ENCODE measurements at places on chromosomes 4 and X. TPM values are rescaled to one million over a fixed set of nuclear protein-coding genes. Genes with fewer than 3 reads are reported as not detected.

The F8A3 gene
- total RNA-seq = 0.93 TPM

The TSPAN7 gene
- 2.9 TPM for total RNA-seq

The CPLX1 gene
- total RNA-seq = 0.62 TPM

The GPM6B gene
- total RNA-seq = not detected

The CSAG2 gene
- not detected for total RNA-seq

The SPIN3 gene
- total RNA-seq = 7.5 TPM

The XPNPEP2 gene
- total RNA-seq = not detected

The CT45A10 gene
- 0.38 TPM for total RNA-seq

The CFAP99 gene
- total RNA-seq = 0.05 TPM

The NXF3 gene
- not detected for total RNA-seq

The L1CAM gene
- total RNA-seq = 22.5 TPM

The NPY2R gene
- 0.02 TPM for total RNA-seq

The PCSK1N gene
- total RNA-seq = 42.9 TPM

The LRP2BP gene
- total RNA-seq = 0.18 TPM

The NPFFR2 gene
- total RNA-seq = not detected

The OPRPN gene
- total RNA-seq = not detected

The CAPN6 gene
- total RNA-seq = not detected
